ENCODE measurements at places on chromosomes 1 and 21.

- no peak for DNase-seq
Observed at GRCh38 chr1:234479310-234479559, 256 bp upstream of the TARBP1 start.

GRCh38 chr21:37554661-37555379 is 188.2 kb downstream of the DYRK1A start:
- DNase-seq: no peak

- no peak for DNase-seq
Observed at GRCh38 chr1:222618880-222619596, 1.1 kb downstream of the MIA3 start.

DNA sequence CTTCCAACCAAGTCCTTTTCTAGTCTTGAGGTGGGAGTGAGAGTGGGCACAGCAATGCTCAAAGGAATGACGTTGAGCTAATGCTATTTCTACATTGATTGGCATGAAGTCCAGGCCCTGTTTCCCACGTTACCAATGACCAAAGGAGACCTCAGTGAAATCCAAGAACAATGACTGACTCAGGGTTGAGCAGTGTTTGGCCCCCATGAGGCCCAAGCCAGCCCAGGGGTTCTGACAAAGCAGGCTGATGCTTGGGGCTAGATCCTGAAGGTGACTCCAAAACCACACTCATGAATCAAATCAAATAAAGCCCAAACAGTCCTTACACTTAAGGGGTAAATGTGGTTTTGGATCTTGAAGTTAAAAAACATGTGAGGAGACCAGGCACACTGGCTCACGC is 278.5 kb upstream of the GJB5 start:
- DNase-seq: no peak

- DNase-seq: no peak
Observed at GRCh38 chr1:19199969-19200604, 10.0 kb downstream of the UBR4 start.

DNA sequence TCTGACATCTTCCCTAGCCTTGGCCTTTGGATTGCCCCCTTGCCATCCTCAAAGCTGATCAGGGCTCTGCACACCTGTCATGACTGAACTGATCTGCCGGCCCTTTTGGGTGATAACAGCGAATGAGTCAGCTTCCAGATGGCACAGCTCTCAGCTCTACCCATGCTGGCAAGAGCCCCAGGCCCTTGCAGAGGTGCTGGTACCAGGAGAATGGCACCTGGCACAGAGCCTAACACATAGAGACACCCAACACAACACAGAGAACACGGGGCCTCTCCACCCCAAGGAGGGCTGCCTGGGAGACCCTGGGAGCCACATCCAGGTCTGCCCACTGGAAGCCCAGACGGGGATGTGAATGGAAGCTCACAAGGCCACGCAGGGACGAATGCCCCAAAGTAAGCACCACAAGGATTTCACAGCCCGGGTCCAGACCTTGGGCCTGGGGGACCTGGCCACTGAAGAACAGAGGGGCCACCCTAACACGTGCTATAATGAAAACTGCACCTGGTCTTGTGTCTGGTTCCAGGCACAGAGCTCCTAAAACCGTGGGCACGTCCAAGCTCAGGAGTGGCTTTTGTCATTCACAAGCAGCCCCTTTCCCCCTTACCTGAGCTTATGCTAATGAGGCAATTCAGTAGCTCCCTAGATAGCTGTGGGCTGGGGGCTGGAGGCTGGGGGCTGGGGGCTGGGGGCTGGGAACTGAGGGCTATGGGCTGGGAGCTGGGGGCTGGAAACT is 160.5 kb downstream of the NPHP4 start:
- no peak for DNase-seq

DNA sequence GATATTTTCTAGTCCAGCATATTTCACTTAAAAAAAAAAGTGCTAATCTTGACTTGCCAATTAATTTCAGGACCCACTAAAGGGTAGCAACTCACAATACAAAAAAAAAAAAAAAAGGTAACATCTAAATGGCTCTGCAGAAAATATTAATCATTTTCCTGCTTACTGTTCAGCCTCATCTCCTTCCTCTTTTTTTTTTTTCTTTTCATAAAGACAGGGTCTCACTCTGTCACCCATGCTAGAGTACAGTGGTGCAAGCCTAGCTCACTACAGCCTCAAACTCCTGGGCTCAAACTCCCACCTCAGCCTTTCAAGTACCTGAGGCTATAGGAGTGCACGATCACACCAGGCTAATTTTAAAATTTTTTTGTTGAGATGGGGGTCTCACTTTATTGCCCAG is 30.4 kb downstream of the TTC13 start:
- DNase-seq: no peak

DNA sequence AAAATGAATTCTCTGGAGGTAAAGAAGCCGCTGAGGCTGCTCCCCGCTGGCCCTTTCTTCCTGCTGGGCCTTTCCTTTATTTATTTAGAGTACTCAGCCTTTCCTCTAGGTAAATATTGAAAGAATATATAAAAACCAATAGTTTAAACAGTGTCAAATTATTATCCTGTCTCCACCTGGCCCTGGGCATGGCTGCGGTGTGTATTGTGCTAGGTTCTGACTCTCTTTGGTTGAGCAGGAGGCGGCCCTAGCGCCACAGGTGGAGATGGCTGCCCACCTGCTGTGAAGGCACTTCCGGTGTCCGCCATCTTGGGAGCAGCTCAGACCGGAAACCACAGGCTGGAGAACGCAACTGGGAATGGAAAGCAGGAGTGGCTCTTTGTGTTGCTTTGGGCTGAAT is 29.0 kb upstream of the CLDN14 start:
- no peak for DNase-seq

DNA sequence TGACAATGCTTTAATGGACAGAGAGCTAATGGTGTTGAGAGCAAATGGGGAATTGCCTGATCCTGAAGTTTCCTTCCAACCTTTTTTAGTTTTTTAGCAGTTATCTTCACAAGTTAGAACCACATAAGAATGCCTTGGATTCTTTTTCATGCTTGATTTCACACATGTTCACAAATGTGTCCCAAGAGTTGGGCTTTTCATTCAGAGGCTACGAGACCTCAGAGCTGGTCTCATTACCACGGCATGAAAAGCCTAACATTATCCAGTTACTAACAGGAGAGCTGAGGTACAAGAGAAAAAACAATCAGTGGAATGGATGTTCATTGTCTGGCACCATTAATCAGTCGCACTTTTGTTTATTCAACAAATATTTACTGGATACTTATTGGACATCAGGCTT is 340.6 kb downstream of the ZNF326 start:
- DNase-seq: no peak

DNA sequence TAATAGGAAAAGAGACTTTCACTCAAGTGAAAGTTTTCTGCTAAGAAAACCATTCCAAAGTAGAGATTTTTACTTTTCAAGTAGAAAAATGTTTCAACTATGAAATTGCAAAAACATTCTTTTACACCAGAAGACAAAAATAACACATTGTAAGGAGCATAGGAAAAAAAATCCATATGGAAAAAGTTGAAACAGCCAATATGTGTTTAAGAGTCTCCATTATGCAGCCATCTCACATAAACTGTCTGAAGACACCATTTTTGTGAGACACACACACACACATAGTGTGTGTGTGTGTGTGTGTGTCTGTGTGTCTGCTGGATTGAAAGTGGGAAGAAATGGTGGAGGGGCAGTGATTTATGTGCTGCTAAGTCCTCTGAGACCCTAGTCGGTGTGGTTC is 162.1 kb downstream of the HHAT start:
- no peak for DNase-seq

- DNase-seq: peak; percentile 72
Observed at GRCh38 chr1:150560576-150561253, 11.5 kb downstream of the ADAMTSL4 start.

GRCh38 chr1:14142397-14143100 is 442.6 kb downstream of the PRDM2 start:
- no peak for DNase-seq

DNA sequence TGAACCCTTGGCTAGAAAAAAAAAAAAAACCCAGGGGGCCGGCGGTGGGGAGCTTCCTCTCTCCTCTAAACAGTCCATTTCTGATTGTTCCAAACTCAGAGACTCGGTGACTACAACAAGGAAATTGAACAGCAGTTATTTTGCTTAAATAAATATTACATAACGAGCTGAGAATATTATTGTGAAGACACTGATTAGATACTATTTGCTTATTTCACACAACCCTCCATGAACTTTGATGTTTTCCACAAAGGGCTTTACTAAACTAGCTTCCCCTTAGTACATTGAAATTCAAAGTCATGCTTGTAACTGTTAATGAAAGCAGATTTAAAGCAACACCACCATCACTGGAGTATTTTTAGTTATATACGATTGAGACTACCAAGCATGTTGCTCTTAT is at the start of gene CFHR5:
CFHR5 (plus strand) TSS at position 279 of the 400 bp plus-strand sequence; CDS start at position 388, 109 bp downstream.
- DNase-seq: no peak

DNA sequence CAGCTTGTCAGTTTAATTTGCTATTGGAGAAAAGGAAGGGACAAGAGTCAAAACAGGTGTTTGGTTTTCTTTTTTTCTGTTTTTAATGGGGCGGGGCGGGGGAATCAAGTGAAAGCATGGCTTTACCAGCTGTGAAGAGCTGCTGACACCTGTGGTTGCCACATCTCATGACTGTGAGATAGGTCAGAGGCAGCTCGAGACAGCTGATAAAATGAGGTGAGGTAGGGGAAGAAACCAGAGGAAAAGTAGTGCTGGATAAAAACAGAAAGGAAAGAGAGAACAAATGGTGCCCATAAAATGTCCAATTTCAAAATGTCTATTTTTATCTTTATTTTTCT is 272.3 kb downstream of the NEGR1 start:
- no peak for DNase-seq

- no peak for DNase-seq
Observed at GRCh38 chr1:154716011-154716410, 108.0 kb upstream of the ADAR start.

DNA sequence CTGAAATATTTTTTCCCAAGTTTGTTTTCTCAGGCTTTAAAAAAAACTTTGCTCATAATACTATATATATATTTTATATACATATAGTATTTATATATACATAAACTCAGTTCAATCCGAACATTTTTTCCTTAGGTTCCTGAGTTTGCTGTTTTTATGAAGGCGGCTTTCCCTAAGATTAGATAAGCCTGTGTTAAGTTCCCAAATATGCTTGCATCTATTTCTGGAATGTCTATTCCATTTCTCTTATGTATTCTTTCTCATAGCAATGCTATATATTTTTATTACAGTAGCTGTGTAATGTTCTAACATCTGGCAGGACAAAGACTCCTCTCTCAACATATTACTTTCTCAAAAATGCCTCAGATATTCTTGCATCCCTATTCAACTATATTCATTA is 45.9 kb downstream of the ADSS2 start:
- DNase-seq: no peak

GRCh38 chr1:230788561-230789275 is 41.5 kb downstream of the CAPN9 start:
- DNase-seq: no peak

DNA sequence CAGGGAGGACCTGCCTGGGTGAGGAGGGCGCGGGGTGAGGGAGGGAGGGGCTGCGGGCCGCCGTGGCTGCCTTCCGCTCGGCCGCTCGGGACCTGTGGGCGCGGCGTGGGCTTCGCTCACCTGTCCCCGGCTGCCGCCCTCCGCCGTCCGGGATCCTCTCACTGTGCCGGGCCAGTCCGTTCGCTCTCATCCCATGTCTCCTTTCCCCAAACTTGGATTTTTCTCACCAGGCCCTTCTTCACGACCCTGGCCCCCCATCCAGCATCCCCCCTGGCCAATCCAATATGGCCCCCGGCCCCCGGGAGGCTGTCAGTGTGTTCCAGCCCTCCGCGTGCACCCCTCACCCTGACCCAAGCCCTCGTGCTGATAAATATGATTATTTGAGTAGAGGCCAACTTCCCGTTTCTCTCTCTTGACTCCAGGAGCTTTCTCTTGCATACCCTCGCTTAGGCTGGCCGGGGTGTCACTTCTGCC is 362 bp downstream of the ZBTB48 start:
- DNase-seq: no peak

- no peak for DNase-seq
Observed at GRCh38 chr1:176601348-176601747, 138.4 kb downstream of the PAPPA2 start.

DNA sequence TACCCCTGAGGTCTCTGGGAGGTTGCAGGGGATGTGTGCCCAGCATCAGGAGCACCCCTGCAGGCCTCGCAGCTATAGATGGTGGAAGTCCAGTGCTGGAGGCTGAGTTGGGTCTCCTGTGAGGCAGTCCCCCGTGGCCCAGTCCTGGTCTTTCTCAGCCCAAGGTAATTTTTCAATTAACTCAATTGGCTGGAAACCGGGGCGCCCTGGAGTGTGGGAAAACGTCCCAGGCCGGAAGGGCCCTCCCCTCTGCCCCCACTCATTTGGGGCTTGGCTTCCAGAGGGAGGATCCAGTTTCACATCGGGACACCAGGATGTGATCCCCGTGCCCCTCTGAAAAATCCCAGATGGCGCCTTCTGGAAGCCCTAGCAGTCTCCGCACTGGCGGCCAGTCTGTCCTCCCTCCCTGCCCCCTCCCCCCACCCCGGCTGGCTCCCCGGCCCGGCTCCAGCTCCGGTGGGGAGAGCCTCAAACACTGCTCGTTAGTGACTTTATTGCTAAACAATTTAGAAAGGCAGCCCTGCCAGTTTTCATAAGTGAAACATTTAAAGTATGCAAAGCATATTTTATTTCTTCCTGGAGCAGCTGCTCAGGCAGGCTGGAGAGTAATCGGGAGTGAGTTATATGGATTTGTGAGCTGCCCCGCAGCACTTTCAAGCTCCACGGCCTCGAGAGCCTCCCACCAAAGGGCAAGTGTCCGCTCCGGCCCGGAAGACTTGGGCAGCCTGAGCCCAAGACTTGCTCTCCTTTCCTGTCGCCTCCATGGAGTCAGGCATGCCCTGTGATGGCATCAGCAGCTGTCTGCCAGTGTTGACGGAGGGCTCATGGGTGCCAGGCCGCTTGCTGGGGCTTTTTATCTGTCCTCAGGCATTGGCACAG is 208.2 kb upstream of the TMEM51 start:
- DNase-seq: no peak

DNA sequence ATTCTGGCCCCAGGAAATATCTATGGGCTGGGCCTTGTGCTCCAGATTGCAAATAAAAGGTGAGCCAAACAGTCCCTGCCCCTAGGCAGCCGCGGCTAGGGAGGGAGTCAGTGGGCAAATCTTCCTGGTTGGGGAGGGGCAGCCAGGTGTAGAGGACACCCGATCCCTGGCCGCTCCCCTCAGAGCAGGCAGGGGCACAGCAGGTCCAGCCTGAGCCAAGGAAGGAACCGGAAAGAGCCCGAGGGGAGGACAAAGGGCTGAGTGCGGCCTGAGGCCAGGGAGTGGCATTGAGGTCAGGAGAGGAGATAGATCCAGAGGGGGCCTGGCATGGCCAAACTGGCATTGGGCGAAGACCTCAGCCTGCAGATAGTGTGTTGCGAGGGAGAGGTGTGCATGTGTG is 36.6 kb upstream of the ARF1 start:
- no peak for DNase-seq

DNA sequence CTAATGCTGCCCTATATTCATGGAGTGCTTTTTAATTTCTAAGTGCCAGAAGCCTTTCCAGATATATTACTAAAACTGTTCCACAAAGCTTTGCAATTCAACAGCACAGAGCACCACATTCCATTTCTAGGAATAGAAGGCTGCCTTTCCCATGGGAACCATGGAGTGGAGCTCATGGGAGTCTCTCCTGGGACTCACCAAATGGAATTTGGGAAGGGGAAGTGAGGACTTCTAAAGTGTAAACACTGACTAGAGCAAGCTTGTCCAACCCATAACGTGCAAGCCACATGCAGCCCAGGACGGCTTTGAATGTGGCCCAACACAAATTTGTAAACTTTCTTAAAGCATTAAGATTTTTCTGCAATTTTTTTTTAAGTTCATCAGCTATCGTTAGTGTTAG is 190.4 kb upstream of the TNR start:
- DNase-seq: no peak

- no peak for DNase-seq
Observed at GRCh38 chr1:201481004-201481380, 12.0 kb upstream of the PHLDA3 start.

- no peak for DNase-seq
Observed at GRCh38 chr1:71829346-71829745, 453.0 kb downstream of the NEGR1 start.

Data from stimulated activated CD4-positive, alpha-beta T cell treated with anti-CD3 and anti-CD28 coated beads, TNF-alpha, amount 100 ng/mL, for 4 hours (primary cell).